ENCODE measurements at places on chromosomes 6 and 20.

- no peak overlapping the region for H3K4me3 ChIP-seq
- H3K27ac ChIP-seq = no peak overlapping the region
- no peak for DNase-seq
- H3K4me1 ChIP-seq = no peaks in the 10 kb centered on the region
- no peaks in the 10 kb centered on the region for H3K27me3 ChIP-seq
Measured at GRCh38 chr6:30861257-30862048, 22.9 kb upstream of the DDR1 start.

- H3K27me3 ChIP-seq = no peaks in the 10 kb centered on the region
- H3K36me3 ChIP-seq = no peaks in the 10 kb centered on the region
- DNase-seq = no peak
- no peak overlapping the region for H3K4me3 ChIP-seq
- H3K27ac ChIP-seq = no peak overlapping the region
Measured at GRCh38 chr6:25330796-25331685, 51.9 kb downstream of the CARMIL1 start.

DNA sequence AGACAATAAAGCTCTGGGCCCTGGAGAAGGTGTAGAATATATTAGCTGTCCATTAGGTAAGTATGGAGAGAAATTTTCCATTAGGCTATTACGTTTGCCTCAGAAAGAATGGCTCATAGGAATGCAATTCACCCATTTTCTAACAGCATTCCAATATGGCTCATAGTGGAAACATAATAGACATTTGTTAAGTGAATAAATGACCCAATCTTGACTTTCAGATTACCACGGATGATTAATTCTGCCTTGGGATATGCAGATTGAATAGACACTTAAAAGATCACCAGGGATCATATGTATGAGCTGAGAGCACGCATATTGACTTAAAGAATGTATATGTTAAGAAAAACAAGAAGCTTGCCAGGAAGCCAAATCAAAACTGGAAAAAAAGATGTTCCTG lies 209.1 kb upstream of the CDYL start:
- DNase-seq = no peak
- H3K27ac ChIP-seq = no peak overlapping the region
- no peak overlapping the region for H3K4me3 ChIP-seq
- no peaks in the 10 kb centered on the region for H3K36me3 ChIP-seq
- H3K27me3 ChIP-seq = no peaks in the 10 kb centered on the region
- H3K4me1 ChIP-seq = no peaks in the 10 kb centered on the region

DNA sequence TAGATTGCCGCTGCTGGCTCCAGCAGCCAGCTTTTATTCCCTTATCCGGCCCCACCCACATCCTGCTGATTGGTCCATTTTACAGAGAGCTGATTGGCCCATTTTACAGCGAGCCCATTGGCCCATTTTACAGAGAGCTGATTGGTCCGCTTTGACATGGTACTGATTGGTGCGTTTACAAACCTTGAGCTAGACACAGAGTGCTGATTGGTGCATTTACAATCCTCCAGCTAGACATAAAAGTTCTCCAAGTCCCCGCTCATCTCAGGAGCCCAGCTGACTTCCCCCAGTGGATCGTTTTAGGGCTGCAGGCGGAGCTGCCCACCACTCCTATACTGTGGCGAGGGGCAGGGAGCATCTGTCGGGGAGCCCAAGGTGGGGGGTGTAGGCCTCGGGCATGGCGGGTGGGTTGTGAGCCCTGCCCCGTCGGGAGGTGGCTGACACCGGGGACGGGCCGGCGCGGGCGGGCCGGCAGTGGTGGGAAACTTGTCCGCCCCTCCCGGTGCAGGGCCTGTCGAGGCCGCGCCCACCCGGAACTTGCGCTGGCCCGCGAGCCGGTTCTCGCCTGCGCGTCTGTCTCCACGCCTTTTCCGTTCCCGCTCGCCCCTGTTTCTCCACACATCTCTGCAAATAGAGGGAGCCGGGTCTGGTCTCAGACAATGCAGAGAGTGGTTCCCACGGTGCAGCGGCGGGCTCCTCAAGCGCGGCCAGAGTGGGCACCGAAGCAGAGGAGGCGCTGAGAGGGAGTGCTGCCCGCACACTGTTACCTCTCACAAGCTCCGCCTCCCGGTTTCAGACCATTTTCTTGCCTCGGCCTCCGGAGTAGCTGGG lies 86.1 kb upstream of the STMND1 start:
- H3K4me1 ChIP-seq = peaks cover 7% of the 10 kb centered on the region
- peak overlapping the region; percentile 29 for H3K27ac ChIP-seq
- H3K36me3 ChIP-seq = no peaks in the 10 kb centered on the region

DNA sequence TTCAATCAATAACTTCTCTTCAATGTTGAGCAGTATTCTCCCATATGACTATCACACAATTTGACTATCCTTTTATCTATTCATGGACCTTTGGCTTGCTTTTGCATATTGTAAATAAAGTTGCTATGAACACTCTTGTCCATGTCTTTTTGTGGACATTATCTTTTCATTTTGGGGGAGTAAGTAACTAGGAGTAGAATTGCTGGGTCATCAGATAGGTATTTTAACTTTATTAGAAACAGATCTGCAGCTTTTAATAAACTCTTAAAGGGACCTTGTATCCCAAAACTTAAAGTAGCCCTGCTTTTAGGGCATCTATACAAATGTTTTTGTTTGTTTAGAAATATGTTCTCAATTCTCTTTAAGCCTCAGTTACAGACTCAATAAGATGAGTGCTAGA lies 614.2 kb upstream of the CITED2 start:
- DNase-seq = no peak
- H3K36me3 ChIP-seq = no peaks in the 10 kb centered on the region
- no peaks in the 10 kb centered on the region for H3K27me3 ChIP-seq
- H3K4me1 ChIP-seq = peaks cover 10% of the 10 kb centered on the region
- no peak overlapping the region for H3K27ac ChIP-seq
- H3K4me3 ChIP-seq = no peak overlapping the region

- H3K27me3 ChIP-seq = peaks cover 8% of the 10 kb centered on the region
- H3K4me3 ChIP-seq = no peak overlapping the region
- DNase-seq = no peak
- H3K36me3 ChIP-seq = peaks cover 12% of the 10 kb centered on the region
- H3K27ac ChIP-seq = no peak overlapping the region
Measured at GRCh38 chr20:63576311-63576710, 2.3 kb upstream of the HELZ2 start.

- H3K27me3 ChIP-seq = no peaks in the 10 kb centered on the region
- H3K27ac ChIP-seq = peak overlapping the region; percentile 25
- no peak overlapping the region for H3K4me3 ChIP-seq
- H3K36me3 ChIP-seq = no peaks in the 10 kb centered on the region
- peaks cover 16% of the 10 kb centered on the region for H3K4me1 ChIP-seq
- no peak for DNase-seq
Measured at GRCh38 chr6:17045581-17046322, 56.1 kb upstream of the STMND1 start.

DNA sequence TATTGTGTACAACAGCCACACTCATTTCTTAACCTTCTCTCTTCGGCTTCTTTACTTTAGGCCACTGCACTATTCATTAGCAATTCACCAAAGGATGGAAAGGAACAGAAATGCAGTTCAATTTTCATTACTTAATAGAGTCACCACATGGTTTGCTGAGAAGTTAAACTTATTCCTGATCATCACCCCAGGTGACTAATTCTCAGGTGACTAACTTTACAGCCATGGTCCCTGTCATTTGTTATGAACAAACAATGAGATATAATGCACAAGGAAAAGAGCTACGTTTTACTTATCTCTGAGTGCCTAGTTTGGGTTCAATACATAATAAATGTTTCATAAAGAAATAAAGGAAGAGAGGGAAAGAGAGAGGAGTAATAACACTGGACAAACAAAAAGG lies 45.8 kb upstream of the DST start:
- peak overlapping the region; percentile 38 for H3K27ac ChIP-seq
- H3K4me3 ChIP-seq = peak overlapping the region; percentile 42
- no peaks in the 10 kb centered on the region for H3K27me3 ChIP-seq
- DNase-seq = no peak

GRCh38 chr6:15272562-15272961 lies 26.7 kb downstream of the JARID2 start:
- no peak overlapping the region for H3K4me3 ChIP-seq
- H3K27ac ChIP-seq = no peak overlapping the region
- H3K4me1 ChIP-seq = peaks cover 46% of the 10 kb centered on the region
- H3K27me3 ChIP-seq = no peaks in the 10 kb centered on the region

DNA sequence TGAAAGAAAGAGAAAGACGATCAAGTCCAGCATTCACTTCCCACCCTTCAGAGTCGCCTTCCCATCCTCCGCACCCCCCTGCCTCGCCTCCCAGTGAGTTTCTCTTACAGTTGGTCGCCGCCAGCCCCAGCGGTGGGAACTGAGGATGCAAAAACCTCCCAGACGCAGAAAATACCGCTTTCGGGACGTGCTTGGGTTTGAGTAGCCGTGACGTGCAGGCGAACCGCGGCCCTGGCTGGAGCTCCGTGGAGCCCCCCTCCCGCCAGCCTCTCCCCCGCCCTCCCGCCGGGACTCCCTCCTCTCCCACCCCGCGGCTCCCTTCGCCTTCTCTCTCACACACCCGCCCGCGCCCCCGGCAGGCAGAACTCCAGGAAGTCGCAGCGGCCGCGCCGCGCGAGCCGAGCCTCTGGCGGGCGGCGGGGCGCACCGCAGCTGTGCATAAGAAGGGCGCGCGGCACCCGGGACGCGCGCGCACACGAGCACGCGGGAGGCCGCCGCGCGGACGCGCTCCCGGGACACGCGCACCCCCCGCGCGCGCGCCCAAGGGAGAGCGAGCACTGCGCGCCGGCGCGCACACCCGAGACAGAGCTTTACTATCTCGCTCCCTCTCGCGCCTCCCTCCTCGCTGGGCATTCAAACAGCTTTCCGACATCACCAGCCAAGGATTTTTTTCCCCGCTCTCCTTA lies at the start of gene ADGRB3:
ADGRB3 (plus strand) TSS at position 557 of the 686 bp plus-strand sequence. CDS start 3,394 bp downstream, outside the sequence.
- peak within 1 kb of the TSS; percentile 69 for H3K27ac ChIP-seq
- H3K36me3 ChIP-seq = no peaks in the 10 kb centered on the region
- DNase-seq = peak; percentile 74
- peak within 1 kb of the TSS; percentile 61 for H3K4me3 ChIP-seq
- H3K27me3 ChIP-seq = peaks cover 14% of the 10 kb centered on the region

DNA sequence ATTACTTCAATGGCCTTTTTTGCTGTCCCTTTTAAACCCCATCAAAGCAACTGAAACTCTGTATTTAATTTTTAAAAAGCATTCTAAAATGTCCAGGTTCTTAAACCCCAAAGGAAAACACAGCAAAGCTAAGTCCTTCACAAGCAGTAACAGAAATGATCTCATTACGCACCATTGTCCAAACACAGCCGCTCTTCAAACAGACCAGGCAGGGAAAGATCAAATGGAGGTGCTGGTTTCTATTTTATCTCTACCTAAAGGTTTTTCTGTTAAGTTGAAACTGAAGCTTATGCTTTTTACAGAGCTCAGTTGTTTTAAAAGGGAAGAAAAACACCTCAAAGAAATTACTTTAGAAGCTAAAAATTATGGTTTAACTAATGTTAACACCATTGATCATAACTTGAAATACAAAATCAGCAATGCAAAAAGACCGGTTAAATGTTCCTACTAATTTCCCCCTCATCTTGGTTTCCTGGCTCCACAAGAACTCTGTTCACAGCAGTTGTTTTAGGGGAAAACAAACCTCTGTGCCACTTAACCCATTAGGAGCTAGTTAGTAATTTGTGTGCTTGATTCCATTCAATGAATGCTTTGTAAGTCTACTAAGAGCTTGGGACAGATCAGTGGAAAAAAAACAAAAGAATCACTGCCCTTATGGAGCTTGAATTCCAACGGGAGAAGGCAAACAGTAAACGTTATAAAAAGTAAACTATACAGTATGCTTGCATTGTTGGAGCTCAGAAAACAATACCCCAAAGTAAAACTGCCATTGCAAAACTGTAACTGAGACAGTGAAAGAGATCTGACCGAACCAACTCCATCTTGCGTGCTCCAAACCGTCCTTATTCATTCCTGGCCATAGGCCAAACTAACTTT lies 87.4 kb downstream of the CD24 start:
- no peaks in the 10 kb centered on the region for H3K4me1 ChIP-seq
- no peaks in the 10 kb centered on the region for H3K36me3 ChIP-seq
- no peak overlapping the region for H3K27ac ChIP-seq
- H3K4me3 ChIP-seq = no peak overlapping the region

DNA sequence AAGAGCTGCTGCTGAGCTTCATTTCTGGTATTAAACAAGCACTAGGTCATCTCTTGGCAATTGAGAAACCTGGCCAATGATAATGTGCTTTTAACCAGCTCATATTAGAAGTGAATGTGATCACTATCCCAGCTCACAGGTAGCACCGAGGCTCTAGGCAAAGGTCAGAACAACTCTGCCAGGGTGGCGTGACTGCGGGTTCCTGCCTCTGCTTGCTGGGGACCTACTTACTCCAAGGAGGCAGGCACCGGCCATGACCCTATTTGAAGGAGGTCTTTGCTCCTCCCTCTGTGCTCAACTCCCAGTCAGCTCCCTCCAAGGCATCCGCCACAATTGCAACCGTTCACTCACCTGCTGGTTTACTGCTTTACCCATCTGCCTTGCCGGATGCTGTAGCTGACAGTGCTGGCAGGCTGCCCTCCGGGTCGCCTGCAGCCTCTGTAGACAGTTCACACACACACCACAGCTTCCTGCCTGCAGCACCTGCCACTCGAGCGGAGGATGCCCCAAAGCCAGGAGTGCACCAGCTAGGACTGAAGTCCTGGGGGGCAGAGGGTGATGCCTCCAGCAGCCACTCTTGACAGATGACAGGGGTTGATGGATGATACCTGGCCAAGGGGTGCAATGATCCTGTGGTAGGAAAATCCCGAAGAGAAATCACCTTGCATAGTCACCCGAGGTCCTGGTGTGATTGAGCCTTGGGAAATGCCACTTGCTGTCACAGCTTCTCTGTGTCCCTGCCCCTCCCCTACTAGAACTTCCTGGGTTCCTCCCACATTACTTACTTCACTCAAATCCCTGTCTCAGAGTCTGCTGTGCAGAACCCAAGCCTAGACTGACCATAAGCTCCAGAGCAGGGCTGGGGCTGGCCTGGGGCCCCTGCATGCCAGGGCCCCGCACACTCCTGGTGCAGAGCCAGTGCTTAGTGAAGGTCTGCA lies 8.8 kb upstream of the VSX1 start:
- no peak for DNase-seq
- no peaks in the 10 kb centered on the region for H3K4me1 ChIP-seq
- no peak overlapping the region for H3K4me3 ChIP-seq
- H3K27ac ChIP-seq = no peak overlapping the region

- no peak overlapping the region for H3K4me3 ChIP-seq
- DNase-seq = no peak
Measured at GRCh38 chr6:81307651-81308214, 444.7 kb downstream of the TENT5A start.

GRCh38 chr6:170130771-170131241 lies 160.1 kb downstream of the DLL1 start:
- H3K27me3 ChIP-seq = no peaks in the 10 kb centered on the region
- no peak overlapping the region for H3K27ac ChIP-seq
- H3K36me3 ChIP-seq = no peaks in the 10 kb centered on the region
- no peak for DNase-seq

Measured in lower lobe of right lung (tissue), 2 donors.